Activated T-helper 2 cell treated with anti-CD3 and anti-CD28 coated beads, Interferon-gamma antibody, Interleukin-2, Interleukin-4, amounts not matched to agents 10 μg/mL and 5 μg/mL and 100 μg/mL, durations not matched to agents 14 hours and 24 hours and 36 hours (primary cell): ENCODE measurements at places on chromosomes 2 and 18.

- no peak for DNase-seq
These were observed 7.9 kb downstream of the TUBB6 start for GRCh38 chr18:12315911-12316310.

DNA sequence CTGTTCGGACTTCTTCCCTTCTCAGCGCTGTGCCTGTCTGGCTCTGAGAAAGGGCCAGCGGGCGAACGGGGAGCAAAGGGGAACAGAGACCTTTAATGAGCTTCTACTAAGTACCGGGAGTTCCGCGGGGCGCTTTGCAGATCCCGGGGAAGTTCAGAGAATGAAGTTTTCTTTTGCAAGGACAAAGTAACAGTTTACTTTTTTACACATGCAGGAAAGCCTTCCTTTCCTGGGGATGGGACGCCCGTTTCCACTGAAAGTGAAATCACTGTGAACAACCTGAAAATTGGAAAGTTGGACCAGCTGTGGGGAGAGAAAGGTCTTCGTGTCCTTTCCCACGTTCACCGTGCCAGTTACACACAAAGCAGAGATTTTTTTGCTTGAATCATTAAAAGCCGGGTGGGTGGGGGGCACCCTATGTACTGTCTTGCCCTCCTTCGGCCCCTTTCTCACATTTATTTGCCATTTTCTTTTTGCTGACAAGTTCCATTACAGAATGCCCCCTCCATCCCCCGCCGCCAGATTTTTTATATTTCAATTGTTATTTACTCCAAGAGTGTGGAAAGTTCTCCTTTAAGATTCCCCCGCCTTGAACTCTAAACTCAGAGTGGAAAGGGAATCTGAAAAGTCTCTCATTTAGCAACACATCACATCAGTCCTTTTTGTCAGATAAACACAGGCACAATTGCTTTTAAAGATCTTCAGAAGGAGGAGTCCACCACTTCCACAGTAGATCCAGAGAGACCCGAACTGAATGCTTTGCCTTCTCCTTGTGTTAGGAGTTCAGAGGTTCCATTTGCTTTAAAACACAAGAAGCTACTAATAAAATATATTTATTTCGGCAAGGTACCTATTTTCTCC lies 1.1 kb upstream of the FN1 start:
- DNase-seq, result no peak

GRCh38 chr2:152428800-152429582 lies 94.0 kb downstream of the FMNL2 start:
- DNase-seq, result no peak

DNA sequence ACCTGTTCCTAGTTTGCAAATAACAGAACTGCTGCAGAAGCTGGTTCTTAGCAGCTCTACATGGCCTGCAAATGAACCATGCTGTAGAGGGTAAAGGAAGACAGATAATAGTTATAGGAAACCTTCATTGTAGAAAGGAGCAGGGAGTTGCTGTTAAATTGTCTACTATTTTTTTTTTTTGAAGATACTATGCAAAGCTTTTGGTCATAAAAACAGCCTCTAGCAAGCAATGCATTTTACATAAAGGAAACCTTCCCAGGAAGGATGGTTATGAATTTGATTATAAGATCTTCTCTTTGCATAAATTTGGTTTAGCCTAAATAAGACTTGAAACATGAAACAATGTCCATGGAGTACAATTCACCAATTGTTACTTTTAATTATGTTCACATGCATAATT lies 793.4 kb downstream of the SLC4A3 start:
- DNase-seq, result no peak

DNA sequence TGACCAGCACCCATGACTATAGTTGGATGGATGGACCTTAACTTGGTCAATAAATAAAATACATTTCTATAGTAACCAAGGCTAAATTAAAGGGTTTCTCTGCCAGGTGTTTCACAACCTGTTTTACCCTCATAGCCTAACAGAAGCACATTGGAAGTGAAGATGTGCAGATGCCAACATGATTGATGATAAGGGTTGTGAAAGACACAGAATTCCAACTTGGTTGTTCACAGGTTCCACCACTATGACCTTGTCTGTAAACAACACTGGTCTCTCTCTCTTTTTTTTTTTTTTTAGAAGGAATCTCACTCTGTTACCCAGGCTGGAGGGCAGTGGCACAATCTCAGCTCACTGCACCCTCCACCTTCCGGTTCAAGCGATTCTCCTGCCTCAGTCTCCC lies 37.5 kb upstream of the PTH2R start:
- DNase-seq, result no peak
